Activated T-helper 2 cell treated with anti-CD3 and anti-CD28 coated beads, Interferon-gamma antibody, Interleukin-2, Interleukin-4, amounts not matched to agents 10 μg/mL and 5 μg/mL and 100 μg/mL, durations not matched to agents 14 hours and 24 hours and 36 hours (primary cell): ENCODE measurements at places on chromosomes 11 and 22.

GRCh38 chr11:114259551-114259983 lies 36.6 kb upstream of the NNMT start:
- no peak for DNase-seq

GRCh38 chr22:37971475-37972434 lies 12.6 kb downstream of the SOX10 start:
- DNase-seq = no peak

DNA sequence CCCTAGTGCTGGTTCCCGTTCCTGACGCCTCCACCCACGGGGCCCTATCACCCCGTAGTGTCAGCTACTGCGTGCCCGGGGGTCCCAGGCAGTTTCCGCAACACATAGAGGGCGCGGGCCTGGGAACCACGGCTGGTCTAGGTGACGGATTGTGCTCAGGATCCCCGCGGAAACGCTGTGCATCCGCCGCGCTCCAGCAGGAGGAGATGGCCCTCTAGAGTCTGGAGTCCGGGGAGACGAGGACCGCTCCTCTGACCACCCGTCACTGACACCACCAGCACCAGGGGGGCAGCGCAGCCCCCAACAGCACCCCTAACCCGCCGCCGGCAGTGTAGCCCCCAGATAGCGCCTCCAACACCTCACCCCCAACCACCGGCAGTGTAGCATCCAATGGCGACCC lies 4.4 kb upstream of the RFPL3 start:
- DNase-seq = no peak

GRCh38 chr11:119169282-119169719 lies 776 bp downstream of the NLRX1 start:
- peak; percentile 26 for DNase-seq

DNA sequence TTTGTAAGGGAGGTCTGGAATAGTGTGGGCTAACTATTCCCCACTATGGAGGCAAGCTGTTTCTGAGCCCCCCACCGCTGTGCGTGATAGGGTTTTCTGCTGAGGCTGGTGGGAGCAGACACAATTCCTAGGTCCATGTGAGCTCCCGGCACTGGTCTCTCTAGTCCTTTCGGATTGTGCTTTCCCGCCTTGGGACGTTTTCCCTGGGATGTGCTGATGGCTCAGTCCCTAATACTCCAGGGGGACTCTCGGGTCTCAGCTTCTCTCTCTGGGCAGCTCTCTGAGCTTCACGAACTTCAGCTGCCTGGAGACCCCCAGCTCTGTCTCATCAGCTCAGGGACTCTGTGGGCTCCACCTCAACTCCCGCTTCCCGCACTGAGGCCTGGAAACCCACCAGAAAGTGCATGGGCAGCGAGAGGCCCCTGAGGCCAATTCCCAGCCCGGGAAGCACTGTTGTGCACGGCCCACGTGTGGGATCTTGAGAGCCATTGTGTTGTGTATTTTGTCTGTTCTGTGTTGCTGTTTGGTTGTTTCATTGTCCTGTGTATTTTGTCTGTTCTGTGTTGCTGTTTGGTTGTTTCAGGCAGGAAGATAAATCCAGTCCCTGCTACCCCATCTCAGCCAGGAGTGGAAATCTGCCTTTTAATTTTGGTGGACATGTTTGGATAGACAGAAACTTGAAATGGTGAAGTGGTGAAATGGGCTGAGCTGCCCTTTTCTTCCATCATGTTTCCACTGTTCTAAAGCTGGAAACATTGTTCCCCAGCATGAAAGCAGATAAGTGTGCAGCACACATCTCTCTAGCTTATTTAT lies 12.7 kb upstream of the TNNT3 start:
- DNase-seq = no peak

DNA sequence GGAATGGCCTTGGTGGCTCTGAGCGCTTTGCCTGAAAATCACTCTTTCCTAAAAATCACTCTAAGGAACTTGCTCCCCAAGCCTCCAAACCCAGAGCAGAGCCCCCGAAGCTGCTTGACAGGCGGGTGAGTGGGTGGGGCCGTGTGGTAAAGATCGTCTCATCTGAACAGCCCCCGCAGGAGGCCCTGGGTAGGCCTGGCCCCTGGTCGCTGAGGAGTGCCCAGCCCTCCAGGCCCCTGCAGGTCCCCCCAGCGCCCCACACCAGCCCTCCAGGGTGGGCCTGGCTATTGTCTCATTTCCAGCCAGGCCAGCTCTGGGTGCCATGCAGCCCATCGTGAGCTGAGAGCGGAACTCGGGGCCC lies 17.2 kb upstream of the PIM3 start:
- DNase-seq = no peak

DNA sequence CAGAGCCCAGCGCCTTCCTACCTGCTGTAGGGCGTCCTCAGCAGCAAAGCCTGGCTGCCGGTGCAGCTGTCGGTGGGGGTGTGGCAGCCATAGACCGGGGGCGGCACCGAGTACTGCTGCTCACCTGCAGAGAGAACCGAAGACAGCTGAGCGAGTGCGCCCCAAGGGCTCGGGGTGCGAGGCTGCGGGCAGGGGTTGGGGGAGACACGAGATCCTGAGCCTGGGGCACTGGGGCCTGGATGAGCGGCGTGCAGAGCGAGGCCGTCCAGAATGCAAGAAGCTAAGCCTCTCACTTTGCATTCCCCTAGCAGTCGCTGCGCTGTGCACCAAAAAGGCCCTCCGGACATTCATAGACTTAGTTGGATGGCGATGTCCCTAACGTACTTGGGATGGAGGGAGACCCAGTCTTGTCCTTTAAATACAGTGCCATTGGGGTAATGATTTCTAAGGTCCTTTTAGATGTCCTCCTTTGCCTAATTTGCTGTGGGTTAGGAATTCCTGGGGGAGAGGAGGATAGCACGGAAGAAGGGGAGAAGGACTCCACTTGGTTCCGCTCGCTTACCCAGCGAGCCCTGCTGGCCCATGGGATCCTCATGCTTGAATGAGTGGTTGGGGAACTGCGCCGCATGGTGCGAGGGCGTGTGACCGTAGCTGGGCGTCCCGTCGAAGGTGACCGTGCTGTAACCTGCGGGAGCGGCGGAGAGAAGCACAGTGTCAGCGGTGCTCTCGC lies 7.2 kb downstream of the WT1 start:
- no peak for DNase-seq

GRCh38 chr11:45933846-45934579 lies 11.6 kb downstream of the LARGE2 start:
- DNase-seq = no peak

GRCh38 chr22:22773979-22774604 lies 113.5 kb upstream of the IGLL5 start:
- DNase-seq = no peak

DNA sequence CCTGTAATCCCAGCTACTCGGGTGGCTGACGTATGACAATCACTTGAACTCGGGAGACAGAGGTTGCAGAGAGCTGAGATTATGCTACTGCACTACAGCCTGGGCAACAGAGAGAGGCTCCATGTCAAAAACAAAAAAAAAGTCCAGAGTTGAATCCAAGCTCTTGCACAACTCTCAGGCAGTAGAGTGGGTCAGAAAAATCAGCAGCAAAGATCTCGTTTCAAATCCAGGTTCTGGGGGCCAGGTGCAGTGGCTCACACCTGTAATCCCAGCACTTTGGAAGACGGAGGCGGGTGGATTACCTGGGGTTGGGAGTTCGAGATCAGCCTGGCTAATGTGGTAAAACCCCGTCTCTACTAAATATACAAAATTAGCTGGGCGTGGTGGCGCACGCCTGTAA lies 24.9 kb downstream of the CLPB start:
- DNase-seq = no peak

- DNase-seq = no peak
Observed at GRCh38 chr11:86775361-86775760, 25.0 kb upstream of the PRSS23 start.

DNA sequence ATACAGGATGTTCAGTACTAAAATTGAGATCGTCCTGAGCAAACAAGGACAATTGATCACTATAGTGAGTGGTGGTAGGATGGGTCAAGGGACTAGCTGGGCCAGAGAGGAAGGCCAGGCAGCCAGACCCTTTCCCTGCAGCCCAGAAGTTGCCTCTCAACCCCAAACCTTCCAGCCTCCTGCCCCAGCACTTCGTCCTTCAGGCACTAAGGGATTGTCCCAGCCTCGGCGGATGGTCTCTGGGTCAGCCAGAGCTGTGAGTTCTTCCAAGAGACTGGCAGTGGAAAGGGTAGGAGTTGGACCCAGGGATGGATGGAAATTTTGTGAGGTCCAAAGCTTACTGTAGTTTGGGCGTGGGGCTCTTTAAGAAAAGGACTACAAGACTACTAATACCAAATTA lies 3.6 kb upstream of the LMO1 start:
- DNase-seq = no peak

GRCh38 chr22:39682994-39683393 lies 112.4 kb downstream of the CACNA1I start:
- DNase-seq = no peak

DNA sequence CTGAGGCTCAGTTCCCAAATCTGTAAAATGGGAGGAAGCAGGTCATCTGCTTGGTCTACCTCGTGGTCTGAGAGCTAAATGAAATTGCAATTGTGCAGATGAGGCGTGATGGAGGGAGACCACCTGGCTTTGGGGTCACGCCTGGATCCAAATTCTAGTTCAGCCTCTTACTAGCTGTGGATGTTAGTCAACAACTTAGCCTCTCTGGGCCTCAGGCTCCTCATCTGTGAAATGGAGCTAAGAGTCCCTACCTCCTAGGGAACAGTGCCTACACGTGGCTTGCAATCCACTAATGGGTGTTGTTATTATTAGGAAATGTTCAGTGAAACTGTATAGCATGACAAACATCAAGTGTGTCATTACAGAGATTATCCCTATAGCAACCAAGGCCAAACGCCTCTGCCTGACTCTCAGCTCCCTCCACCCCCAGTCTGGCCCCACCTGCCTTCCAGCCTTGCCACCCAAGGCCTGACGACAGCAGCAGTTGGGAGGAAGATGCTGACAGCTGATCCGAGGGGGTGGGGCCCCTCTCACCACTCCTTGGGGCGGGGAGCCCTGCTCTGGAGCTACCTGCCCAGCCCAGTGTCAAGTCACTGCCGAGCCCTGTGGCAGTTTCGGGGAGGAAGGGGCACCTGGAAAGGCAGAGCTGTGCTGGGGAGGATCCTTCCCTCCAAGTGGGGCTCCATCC lies 1.7 kb upstream of the RHOD start:
- DNase-seq = no peak

- no peak for DNase-seq
Observed at GRCh38 chr11:47453365-47453764, 4.4 kb upstream of the RAPSN start.

GRCh38 chr11:128022007-128022368 lies 565.4 kb downstream of the ETS1 start:
- no peak for DNase-seq

GRCh38 chr11:20634044-20634443 lies 34.6 kb downstream of the SLC6A5 start:
- no peak for DNase-seq

DNA sequence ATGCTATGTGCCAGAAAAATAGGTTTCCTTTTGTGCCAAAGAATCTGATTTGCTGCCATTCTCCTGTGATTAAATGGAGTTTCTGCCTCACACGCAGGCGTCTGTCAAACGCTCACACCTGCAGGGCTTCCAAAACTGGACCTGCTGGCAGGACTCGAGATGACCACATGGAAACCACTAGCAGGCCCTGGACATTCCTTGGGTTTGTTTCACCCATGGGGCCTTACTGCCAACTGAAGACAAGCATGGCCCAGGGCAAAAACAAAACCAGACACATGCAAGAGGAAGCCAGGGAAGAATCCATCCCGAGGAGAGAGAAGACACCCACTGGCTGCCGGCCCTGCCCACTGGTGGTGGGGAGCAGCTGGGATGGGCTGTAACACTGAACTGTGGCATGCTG lies 55.9 kb upstream of the MN1 start:
- DNase-seq = no peak

GRCh38 chr11:94519478-94520084 lies 7.3 kb downstream of the C11orf97 start:
- no peak for DNase-seq
